ENCODE measurements at places on chromosomes 6 and 20.

GRCh38 chr6:113879186-113880096, 22.3 kb downstream of the MARCKS start:
- peak; percentile 62 for DNase-seq
- no peaks in the 10 kb centered on the region for H3K27me3 ChIP-seq
- no peak overlapping the region for H3K4me3 ChIP-seq
- H3K27ac ChIP-seq, result no peak overlapping the region
- no peaks in the 10 kb centered on the region for H3K4me1 ChIP-seq

DNA sequence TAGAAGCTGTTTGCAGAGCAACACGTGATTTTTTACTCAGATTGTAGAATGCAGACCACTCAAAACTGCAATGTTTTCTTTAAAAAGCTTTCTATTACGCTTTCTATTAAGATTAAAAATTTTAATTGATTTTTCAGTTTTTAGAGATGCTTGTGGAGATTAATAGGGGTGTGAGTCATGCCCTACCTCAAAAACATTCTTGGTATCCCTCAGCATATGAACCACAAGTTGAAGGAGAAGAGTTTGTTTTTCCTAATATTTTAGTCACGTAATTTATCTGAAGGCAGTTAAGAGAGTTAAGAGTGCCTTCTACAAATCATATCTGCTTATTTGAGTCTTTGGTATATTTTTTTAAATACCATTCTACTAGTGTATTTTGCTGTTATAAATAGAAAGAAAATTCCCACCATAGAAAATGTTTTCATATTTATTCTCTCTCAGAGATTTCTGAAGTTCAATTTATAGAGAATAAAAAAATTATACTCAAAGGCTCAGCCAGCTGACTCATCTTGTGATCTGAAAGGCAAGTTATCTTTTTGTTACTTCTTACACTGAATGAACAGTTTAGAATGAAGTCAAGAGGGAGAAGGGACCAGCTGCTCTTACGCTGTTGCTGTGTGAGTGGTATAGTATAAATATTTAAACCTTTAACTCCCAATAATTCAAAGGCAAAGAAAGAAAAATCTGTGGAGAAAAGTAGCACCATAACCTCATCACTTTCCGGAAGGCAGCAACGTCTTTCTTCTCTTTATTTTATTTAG, 7.6 kb downstream of the RIPOR2 start:
- peaks cover 94% of the 10 kb centered on the region for H3K4me1 ChIP-seq
- peak overlapping the region; percentile 48 for H3K4me3 ChIP-seq
- 0 out of 2 replicates have a peak, but pooled peaks cover 8% of the 10 kb centered on the region for H3K36me3 ChIP-seq
- peak overlapping the region; percentile 89 for H3K27ac ChIP-seq

GRCh38 chr6:125432963-125433362, 131.2 kb upstream of the HDDC2 start:
- H3K27ac ChIP-seq, result no peak overlapping the region
- no peak for DNase-seq
- H3K36me3 ChIP-seq, result no peaks in the 10 kb centered on the region
- H3K27me3 ChIP-seq, result no peaks in the 10 kb centered on the region

DNA sequence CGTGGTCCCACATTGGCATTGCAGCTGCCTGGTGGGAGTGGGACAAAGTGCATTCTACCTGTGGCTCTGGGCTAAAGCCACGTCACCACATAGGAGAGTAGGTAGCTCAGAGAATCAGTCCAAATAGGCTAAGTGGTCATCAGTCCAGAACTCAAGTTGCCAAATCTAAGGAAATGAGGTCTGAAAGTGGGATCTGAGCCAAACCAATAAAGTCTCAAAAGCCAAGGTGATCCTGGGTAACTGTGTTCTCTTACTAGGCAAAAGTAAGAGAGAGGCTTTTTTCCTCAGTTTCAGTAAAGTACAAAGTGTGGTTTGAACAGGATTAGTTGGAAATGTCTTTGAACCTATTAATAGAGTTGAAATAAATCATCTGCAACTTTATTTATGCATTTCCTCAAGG, 68.6 kb upstream of the CNKSR3 start:
- no peak overlapping the region for H3K4me3 ChIP-seq
- no peaks in the 10 kb centered on the region for H3K27me3 ChIP-seq
- H3K36me3 ChIP-seq, result no peaks in the 10 kb centered on the region

DNA sequence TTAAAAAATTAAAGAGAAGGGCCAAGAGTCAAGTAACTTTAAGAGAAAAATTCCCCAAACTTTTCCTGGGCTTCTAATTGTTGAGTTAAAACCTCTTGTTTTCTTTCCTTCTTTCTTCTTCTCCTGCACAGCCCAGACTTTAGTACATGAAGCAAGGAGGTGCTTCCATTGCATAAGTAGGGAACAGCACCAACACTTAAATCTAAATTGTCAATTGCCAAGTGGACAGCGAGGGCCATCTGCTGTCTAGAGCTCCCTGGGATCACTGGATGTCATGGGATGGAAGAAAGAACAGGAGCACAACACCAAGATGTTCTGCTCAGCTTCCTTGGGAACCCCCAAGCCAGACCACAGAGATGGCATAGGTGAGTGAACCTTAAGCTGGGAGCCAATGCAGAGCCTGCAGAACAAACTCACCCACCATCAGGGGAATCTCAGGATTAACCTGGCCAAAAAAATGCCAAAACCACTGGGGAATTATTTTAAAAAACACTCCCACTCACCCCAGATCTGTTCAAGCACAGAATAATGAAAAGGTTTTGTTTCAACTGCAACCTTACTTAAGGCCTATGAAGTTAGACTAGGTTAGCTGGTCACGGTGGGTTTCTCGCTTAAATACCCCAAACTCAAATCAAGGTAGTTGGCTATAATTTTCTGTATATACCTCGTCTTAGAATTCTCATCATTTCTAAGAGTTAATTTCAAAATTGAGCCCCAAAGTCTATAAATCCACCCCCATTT, 67.8 kb downstream of the TNFRSF21 start:
- H3K27ac ChIP-seq, result no peak overlapping the region
- H3K27me3 ChIP-seq, result no peaks in the 10 kb centered on the region
- DNase-seq, result no peak
- H3K36me3 ChIP-seq, result no peaks in the 10 kb centered on the region

DNA sequence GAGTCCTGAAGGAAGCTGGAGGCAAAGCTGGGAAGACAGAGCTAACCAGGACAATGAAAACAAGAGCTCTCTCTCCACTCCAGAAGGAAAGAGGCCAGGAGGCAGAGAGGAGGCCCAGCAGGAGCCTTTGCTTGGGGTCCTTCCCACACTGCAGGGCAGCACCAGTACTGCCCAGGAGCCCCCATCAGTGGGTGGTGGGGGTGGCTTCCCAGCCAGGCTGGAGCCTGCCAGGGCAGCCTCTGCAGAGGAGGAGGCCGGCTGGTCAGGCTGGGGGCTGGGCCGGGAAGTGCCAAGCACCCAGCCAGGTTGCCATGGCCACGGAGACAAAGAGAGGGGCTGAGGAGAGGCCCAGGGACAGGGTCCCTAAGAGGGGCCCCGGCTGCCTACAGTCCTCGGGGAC, 33.4 kb downstream of the PREX1 start:
- DNase-seq, result no peak
- H3K27ac ChIP-seq, result no peak overlapping the region
- H3K36me3 ChIP-seq, result no peaks in the 10 kb centered on the region
- no peaks in the 10 kb centered on the region for H3K4me1 ChIP-seq
- H3K27me3 ChIP-seq, result no peaks in the 10 kb centered on the region

GRCh38 chr6:153852481-153852880, 186.6 kb upstream of the OPRM1 start:
- no peak overlapping the region for H3K4me3 ChIP-seq
- no peaks in the 10 kb centered on the region for H3K36me3 ChIP-seq
- no peaks in the 10 kb centered on the region for H3K27me3 ChIP-seq
- H3K27ac ChIP-seq, result no peak overlapping the region
